ENCODE measurements at places on chromosomes 7 and 10. TPM values are rescaled to one million over a fixed set of nuclear protein-coding genes. Genes with fewer than 3 reads are reported as not detected.

DNA sequence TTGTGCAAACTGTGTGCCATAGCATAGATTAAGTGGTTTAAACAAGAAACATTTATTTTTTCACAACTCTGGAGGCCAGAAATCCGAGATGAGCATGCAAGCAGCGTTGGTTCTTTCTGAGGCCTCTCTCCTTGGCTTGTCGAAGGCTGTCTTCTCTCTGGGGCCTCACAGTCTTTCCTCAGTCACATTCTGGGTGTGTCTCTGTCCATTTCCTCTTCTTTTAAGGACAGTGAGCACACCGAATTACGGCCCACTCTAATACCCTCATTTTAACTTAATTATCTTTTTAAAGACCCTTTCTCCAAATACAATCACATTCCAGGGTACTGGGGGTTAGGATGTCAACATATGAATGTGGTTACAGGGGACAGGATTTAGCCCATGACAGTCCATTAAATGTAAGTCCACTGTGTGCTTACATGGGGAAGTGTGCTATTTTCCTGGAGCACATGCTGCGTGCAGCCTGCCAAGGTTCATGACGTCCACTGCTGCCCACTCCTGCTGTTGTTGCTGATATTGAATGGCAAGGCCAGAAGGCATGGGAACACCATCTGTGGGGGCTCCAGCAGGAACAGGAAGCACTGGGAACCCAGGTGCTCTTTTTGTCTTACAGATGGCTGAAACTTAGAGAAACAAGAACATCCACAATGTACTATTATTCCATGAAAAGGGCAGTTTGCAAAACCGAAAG, 365.5 kb downstream of the GALNT17 start:
- H3K27me3 ChIP-seq, result no peaks in the 10 kb centered on the region
- H3K27ac ChIP-seq, result no peak overlapping the region
- H3K36me3 ChIP-seq, result no peaks in the 10 kb centered on the region

DNA sequence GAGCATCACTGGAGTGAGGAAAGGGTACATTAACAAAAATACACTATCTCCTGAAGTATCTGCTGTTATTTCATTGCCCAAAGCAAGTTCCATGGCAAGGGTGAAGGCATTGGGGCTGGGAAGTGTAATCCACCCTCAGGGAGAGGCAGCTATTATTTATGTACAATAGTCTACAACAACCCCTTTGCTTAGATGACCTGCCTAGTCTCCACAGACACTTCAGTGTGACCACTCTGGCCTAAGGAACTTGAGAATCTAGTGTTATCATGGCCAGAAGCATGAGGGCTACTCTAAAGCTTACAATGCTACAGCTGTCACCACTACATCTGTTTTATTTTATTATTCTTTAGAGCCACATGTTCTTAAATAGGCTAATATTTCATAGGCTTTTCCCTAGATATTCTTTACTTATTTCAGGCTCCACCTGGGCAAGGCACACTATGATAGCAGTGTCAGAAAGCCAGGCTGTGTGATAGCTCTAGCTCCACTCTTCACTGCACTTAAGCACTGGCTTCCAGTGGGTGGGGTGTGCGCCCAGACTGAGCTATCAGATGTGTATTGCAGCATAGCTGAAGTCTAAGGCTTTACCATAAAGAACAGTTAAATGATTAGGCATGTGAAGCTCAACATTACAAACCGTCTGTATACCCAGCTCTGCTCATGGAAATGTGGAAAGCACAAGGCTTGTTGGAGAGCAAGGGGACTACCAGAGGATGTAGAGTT, 117.0 kb upstream of the CCDC6 start:
- DNase-seq, result no peak
- no peaks in the 10 kb centered on the region for H3K36me3 ChIP-seq
- H3K27ac ChIP-seq, result no peak overlapping the region
- no peaks in the 10 kb centered on the region for H3K27me3 ChIP-seq

GRCh38 chr7:45888993-45889366, 692 bp downstream of the IGFBP1 start:
- H3K27me3 ChIP-seq, result peaks cover 79% of the 10 kb centered on the region
- H3K36me3 ChIP-seq, result no peaks in the 10 kb centered on the region
- H3K4me3 ChIP-seq, result no peak overlapping the region
- no peak overlapping the region for H3K27ac ChIP-seq

- no peaks in the 10 kb centered on the region for H3K4me1 ChIP-seq
- no peak for DNase-seq
- H3K36me3 ChIP-seq, result no peaks in the 10 kb centered on the region
- H3K4me3 ChIP-seq, result no peak overlapping the region
- no peaks in the 10 kb centered on the region for H3K27me3 ChIP-seq
- no peak overlapping the region for H3K27ac ChIP-seq
Measured at GRCh38 chr10:37476285-37476684, 350.9 kb downstream of the ANKRD30A start.

HOXA3 gene
- total RNA-seq, result 5.7 TPM

Measured in left lung (tissue), 14 donors.